ENCODE measurements at places on chromosomes 6 and 20.

DNA sequence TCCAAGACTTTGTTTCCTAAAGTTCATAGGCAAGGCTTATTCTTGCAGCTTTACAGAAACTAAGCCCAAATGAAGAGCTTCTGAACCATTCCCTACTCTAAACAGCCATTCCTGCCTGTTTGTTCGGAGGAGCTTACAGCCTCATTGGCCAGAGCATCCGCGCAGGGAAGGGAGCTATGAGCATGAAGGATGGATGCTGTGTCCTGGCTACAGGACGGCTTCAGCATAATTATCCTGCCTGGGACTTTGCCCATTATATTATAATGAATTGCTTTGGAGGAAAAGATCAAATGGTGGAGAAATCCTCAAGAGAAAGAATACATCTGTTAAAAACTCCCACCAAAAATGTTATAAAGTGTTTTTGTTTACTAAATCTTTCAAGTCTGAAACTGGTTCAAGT, 378.2 kb upstream of the BTBD3 start:
- no peak for DNase-seq

GRCh38 chr6:168525114-168525513, 84.1 kb downstream of the SMOC2 start:
- DNase-seq: no peak

GRCh38 chr6:73371984-73372383, 2.3 kb upstream of the OOEP start:
- no peak for DNase-seq

GRCh38 chr6:80197474-80197873, 91.0 kb downstream of the BCKDHB start:
- DNase-seq: no peak

DNA sequence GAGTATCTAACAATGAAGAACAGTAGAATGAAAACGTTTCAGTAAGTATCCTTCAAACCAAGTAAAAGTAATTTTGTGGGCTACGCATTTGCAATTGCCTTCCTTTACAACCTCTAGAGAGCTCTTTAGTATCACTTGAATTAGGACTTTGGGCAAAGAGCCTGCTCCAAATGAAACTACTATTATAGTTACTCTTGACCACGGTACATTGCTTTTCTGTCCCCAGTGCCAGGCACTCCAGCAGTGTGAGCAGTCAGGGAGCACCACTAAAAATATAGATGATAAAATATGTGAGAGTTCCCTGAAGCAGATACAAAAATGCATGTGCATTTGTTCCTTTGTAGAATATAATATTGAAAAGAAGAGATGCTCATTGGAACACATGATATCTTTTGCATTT, 450.1 kb upstream of the MANEA start:
- no peak for DNase-seq

DNA sequence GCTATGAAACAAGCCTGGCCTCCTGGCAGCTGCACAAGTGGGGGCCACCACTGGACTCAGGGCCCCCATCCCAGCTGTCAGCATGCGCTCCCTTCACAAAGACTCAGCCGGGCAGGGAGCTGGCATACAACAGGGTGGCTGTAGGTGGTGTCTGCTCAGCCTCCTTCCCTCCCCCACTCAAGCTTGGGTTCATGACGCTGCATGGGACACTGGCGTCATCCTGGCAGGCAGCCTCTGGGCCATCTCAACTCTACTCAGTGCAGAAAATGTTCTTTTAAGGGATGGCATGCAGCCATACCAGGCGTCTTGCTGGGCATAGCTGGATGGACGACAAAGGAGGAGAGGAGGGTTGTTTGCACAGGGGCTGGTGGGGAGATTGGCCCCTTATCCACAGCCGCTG, 30.5 kb downstream of the SAYSD1 start:
- no peak for DNase-seq

DNA sequence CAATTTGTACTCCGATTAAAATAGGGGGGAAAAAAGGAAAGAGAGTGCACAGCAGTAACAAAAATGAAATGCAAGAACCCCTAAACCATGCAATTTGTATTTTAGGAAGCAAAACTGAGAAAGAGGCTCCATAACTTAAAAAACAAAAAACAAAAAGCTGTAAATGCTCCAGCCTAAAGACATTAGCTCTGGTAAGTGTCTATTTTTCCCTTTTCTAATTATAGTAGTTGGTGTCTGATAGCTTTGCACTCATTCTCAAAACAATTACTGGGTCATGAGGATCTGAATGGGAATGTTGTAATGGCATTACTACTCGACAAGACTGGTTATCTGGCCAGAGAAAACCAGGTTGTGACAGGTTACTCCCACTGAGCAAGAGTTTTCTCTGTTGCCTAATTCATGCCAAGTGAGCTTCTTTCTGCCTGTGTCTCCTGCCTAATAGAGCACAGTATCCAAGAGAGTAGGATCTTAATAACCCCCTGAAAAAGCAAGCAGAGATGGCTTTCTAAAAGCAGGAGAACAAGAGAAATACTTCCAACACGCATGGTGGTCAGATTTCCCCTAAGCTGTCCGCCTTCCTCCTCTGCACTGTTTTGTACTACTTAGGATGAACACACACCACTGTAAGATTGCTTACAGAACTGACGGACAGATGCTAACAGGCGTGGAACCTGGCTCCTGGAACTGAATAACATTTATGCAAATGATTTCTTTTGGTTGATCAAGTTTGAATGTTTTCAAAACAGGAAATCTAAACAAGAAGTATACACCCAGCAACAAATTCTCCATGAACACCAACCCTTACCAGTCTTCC, 86.4 kb downstream of the FKBP5 start:
- no peak for DNase-seq

- no peak for DNase-seq
Measured at GRCh38 chr20:49344975-49345374, 67.1 kb upstream of the ZNFX1 start.

DNA sequence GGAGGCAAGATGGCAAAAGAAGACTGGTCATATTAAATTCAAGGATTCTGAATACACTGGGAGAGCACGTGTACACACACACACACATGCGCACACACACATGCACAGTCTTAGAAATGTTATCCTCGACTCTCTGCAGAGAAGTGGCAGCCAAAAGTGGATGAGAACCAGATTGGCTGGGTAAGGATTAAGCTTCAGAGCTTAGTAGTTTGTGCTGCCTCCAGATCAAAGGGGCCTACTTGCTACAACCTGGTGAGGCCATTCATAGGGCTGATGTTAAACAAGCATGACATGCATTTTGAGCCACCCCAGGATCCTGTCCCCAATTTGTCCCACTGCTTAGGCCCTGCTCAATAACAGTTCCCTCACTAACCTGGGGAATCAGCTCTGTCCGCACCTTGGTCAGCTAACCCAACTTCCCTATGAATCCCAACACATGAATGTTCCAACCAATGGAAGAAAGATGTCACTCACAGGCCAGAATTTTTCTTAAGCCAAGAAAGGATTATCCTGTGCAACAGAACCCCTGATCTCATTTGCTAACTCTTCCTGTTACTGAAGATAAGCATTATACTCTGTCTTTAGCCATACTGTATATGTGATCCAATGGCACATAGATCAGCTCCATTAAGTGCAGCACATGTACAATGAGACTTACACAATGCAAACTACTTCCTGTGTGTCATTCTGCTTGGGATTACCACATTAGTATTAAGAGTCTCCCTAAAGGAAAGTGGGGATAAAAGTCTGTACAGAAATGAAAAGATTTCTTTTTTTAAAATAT, 31.0 kb downstream of the TOMM6 start:
- DNase-seq: no peak

DNA sequence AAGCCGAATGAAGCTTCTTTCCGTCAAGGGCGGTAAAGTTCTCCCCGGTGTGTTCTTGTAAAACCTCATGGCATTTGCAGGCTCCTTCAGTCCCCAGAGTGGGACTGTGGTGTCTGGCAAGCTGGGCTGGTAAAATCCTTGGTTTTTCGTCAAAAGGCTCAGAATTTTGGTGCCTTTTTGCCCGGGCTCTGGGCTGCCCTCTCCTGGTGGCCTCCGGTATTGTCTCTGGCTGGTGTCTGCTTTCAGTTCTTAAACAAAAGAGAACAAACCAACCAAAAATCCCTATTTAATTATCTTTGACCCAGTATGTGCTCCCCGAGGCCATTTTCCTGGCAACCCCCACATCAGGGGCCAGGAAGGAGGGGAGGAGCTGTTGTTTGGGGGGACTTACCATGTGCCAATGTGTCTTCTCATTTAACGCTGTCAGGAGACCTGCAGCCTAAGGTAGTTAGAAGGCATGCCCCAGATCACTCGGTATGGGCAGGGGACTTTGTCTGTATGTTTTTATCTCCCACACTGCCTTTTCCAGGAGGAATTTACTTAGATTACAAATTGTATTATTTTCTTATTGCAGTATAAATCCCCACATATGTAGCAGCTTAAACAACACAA, 11.1 kb downstream of the CDH4 start:
- DNase-seq: peak; percentile 23

GRCh38 chr20:55953201-55953600, 52.1 kb downstream of the CBLN4 start:
- DNase-seq: no peak

DNA sequence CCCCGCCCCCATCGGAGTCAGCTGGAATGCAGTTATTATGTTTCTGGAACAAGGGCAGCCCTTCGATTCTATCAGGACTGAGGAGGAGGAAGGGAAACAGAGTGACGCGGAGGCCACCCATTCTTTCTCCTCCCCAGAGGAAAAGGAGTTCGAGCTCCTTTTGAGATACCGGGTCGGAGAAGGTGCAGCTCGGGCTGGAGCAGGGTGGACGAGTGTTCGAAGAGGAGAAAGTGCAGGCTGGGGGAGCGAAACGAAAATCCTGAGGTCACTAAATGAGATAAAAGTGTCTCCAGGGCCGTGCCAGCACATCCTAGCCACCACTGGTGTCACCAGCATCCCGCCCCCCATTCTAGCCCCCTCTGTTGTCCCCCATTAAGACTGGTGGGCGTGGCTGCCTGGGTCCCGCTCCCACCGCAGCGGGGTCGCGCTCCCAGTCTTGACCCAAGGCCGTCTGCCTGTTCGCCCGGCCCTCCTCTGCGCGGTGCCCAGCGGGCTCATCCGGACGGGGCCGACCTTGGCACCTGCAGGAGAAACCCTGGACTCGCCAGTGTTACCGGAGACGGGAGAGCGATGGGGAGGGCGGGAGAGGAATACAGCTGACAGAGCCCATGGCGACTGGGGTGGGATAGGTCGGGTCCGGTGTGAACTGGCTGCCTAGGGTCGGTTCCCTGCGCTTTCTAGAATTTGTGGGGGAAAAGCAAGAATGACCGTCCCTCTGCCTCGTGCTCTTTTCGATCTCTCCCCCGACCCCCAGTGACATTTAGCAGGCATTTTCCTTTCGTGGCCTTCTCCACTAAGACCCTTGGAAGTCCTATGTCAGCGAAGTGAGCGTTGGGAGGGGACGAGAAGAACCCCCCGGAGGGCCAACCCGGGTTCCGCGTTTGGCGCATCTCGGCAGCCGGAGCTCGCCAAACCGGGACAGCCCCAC, 16.2 kb downstream of the FOXA2 start:
- DNase-seq: no peak

- DNase-seq: peak; percentile 7
Measured at GRCh38 chr20:2217857-2218539, 77.8 kb upstream of the TGM3 start.

All from activated T-cell treated with anti-CD3 and anti-CD28 coated beads for 24 hours (primary cell).